ENCODE measurements at places on chromosomes 7 and 10. TPM values are rescaled to one million over a fixed set of nuclear protein-coding genes. Genes with fewer than 3 reads are reported as not detected.

The PNLIP gene
- total RNA-seq: not detected

GRCh38 chr7:44284216-44284615, 41.2 kb downstream of the CAMK2B start:
- H3K36me3 ChIP-seq: no peaks in the 10 kb centered on the region
- peaks cover 6% of the 10 kb centered on the region for H3K27me3 ChIP-seq
- H3K4me3 ChIP-seq: no peak overlapping the region
- H3K4me1 ChIP-seq: peaks cover 3% of the 10 kb centered on the region
- H3K27ac ChIP-seq: no peak overlapping the region
- peak; percentile 40 for DNase-seq

DNA sequence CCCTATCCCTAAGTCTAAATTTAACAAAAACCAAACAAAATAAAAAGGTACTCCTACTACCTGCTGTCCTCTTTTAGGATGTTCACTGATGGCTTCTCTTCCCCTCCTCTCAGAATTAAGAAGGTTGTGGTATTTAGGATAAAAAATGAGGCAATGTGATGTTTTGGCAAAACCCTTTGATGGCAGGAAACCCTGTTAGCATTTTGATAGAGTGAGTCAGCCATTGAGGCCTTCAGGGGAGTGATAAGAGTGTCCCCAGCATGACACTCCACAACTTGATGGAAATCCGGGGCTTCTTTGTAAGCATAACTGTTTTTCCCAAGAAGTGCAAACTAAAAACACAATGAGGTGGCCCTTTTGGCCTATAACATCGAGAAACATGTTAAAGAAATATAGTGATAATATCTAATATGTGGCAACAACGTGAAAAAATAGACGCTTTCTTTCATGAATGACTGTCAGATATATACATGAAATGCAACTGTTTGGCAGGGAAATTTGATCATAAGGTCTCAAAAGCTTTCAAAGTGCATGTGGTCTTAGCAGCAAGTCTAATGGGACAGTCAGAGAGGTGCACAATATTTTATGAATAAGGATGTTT, 55.0 kb downstream of the PRTFDC1 start:
- no peaks in the 10 kb centered on the region for H3K36me3 ChIP-seq
- no peak overlapping the region for H3K27ac ChIP-seq
- no peaks in the 10 kb centered on the region for H3K27me3 ChIP-seq
- peaks cover 17% of the 10 kb centered on the region for H3K4me1 ChIP-seq

DNA sequence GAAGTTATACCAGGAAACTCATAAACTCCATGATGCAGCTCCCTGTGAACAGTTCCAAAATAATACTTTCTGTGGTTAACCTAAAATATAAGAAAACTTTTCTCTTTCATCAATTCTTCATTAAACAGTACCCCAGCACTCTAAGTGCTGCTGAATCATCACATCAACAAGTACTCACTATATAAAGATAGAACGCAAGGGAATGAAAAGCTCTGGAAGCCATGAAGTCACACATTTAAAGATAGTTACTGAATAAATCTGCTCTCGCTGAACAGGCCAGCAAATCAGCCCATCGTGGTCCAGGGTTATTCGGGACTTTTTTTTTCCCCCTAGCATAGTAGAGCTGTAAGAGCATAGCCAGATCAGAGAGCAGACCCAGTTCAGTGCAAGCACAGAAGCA, 254.3 kb downstream of the IPMK start:
- no peaks in the 10 kb centered on the region for H3K27me3 ChIP-seq
- no peak overlapping the region for H3K27ac ChIP-seq
- H3K4me1 ChIP-seq: peaks cover 4% of the 10 kb centered on the region
- H3K36me3 ChIP-seq: no peaks in the 10 kb centered on the region

DNA sequence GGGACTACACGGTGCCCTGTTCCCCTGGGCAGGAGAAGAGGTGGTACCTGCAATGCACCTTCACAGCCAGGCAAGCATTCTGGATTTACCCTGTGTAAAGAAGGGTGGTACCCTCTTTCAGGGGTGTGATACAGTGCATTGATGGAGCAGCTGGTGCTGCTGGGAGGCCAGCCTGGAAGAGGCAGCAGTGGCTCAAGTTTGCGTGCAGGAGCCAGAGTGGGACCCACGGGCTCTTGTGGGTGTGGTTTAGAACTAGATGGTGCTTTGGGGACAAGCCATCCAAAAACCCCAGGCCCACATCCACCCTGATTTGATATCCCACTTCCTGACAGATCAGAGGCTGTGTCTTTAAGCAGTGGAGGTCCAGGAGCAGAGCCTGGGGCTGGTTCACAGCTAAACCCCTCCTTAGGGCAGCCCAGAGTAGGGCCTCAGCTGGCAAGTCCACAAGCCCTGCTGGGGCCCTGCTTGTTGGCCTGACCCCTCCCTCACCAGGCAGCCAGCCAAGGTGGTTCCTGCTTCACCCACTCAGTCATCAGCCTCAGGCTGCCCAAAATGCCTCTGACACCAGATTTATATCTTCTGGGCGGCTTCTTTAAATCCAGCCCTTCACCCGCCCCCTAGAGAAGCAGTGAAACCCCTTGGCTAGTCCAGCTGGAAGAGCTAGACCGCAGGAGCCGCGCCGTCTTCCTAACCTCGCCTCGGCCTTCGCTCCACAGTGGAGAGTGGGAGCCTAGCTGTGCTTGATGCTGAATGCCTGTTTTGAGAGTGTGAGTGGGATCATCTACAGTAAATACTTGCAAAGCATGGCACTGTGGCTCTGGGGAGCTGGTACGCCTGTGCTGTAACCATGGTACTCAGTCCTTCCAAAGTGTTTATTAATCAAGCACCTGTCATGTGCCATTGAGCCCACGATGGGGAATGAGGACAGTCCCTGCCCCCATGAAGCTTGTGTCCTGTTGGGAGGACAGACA, 1.4 kb upstream of the ASIC3 start:
- peaks cover 11% of the 10 kb centered on the region for H3K4me1 ChIP-seq
- peaks cover 11% of the 10 kb centered on the region for H3K36me3 ChIP-seq
- no peak overlapping the region for H3K4me3 ChIP-seq
- DNase-seq: peak; percentile 66

GRCh38 chr10:12971001-12971788, 30.3 kb downstream of the CCDC3 start:
- H3K4me1 ChIP-seq: no peaks in the 10 kb centered on the region
- no peaks in the 10 kb centered on the region for H3K27me3 ChIP-seq
- no peak for DNase-seq
- no peak overlapping the region for H3K27ac ChIP-seq
- no peak overlapping the region for H3K4me3 ChIP-seq

The EGR2 gene
- 0.56 TPM for total RNA-seq

The PAPOLB gene
- total RNA-seq: under 0.01 TPM

The PTPRN2 gene
- total RNA-seq: under 0.01 TPM

GRCh38 chr10:8071006-8071405, 16.5 kb downstream of the GATA3 start:
- H3K4me1 ChIP-seq: peaks cover 7% of the 10 kb centered on the region
- no peaks in the 10 kb centered on the region for H3K36me3 ChIP-seq

The TACC2 gene
- total RNA-seq: 2.9 TPM

DNA sequence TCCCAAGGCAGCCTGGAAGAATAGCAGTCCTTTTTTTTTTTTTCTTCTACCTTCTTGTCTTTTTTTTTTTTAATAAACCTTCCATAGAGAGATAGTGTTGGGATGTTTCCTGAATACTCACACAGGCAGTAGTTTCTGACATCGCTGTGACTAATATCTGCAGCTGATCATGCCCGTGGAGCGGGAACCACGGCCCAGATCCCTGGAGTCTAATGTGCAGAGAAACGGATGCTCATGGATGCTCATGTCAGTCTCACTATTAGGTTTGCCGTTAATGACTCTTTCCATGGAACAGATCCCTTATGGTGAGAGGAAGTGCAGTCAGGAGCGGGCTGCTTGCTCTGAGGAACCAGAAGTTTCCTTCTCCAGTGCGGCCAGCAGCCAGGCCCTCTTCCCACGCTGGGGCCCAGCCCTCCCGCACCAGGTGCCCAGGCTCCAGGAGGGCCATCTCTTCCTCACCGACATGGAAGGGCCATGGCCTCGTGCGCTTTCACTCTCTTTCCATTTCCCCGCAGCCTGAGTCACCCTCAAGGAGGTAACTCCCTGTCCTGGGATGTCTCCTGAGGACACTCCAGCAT, 132.5 kb downstream of the WDR37 start:
- DNase-seq: no peak
- no peak overlapping the region for H3K4me3 ChIP-seq
- H3K27me3 ChIP-seq: no peaks in the 10 kb centered on the region
- no peaks in the 10 kb centered on the region for H3K36me3 ChIP-seq

GRCh38 chr10:16652154-16652553, 130.5 kb upstream of the C1QL3 start:
- peaks cover 2% of the 10 kb centered on the region for H3K4me1 ChIP-seq
- no peak overlapping the region for H3K27ac ChIP-seq
- no peaks in the 10 kb centered on the region for H3K36me3 ChIP-seq
- no peak overlapping the region for H3K4me3 ChIP-seq
- no peaks in the 10 kb centered on the region for H3K27me3 ChIP-seq
- peak; percentile 64 for DNase-seq

- H3K27ac ChIP-seq: no peak overlapping the region
- H3K27me3 ChIP-seq: no peaks in the 10 kb centered on the region
- H3K4me1 ChIP-seq: peaks cover 12% of the 10 kb centered on the region
Measured at GRCh38 chr7:33807779-33808482, 97.4 kb upstream of the BMPER start.

GRCh38 chr7:20513341-20513740, 102.1 kb upstream of the ABCB5 start:
- H3K4me3 ChIP-seq: no peak overlapping the region
- DNase-seq: no peak
- no peaks in the 10 kb centered on the region for H3K36me3 ChIP-seq
- no peaks in the 10 kb centered on the region for H3K27me3 ChIP-seq

The MTPN gene
- 58.8 TPM for total RNA-seq

GRCh38 chr7:1055956-1056784, 11.8 kb downstream of the GPR146 start:
- peaks cover 8% of the 10 kb centered on the region for H3K4me1 ChIP-seq
- no peak for DNase-seq
- peaks cover 3% of the 10 kb centered on the region for H3K36me3 ChIP-seq
- no peak overlapping the region for H3K4me3 ChIP-seq
- no peak overlapping the region for H3K27ac ChIP-seq
- H3K27me3 ChIP-seq: no peaks in the 10 kb centered on the region

- H3K27ac ChIP-seq: no peak overlapping the region
- no peak for DNase-seq
- H3K4me1 ChIP-seq: no peaks in the 10 kb centered on the region
- H3K27me3 ChIP-seq: no peaks in the 10 kb centered on the region
- H3K4me3 ChIP-seq: no peak overlapping the region
- H3K36me3 ChIP-seq: no peaks in the 10 kb centered on the region
Measured at GRCh38 chr7:144670218-144670617, 165.6 kb downstream of the TPK1 start.

DNA sequence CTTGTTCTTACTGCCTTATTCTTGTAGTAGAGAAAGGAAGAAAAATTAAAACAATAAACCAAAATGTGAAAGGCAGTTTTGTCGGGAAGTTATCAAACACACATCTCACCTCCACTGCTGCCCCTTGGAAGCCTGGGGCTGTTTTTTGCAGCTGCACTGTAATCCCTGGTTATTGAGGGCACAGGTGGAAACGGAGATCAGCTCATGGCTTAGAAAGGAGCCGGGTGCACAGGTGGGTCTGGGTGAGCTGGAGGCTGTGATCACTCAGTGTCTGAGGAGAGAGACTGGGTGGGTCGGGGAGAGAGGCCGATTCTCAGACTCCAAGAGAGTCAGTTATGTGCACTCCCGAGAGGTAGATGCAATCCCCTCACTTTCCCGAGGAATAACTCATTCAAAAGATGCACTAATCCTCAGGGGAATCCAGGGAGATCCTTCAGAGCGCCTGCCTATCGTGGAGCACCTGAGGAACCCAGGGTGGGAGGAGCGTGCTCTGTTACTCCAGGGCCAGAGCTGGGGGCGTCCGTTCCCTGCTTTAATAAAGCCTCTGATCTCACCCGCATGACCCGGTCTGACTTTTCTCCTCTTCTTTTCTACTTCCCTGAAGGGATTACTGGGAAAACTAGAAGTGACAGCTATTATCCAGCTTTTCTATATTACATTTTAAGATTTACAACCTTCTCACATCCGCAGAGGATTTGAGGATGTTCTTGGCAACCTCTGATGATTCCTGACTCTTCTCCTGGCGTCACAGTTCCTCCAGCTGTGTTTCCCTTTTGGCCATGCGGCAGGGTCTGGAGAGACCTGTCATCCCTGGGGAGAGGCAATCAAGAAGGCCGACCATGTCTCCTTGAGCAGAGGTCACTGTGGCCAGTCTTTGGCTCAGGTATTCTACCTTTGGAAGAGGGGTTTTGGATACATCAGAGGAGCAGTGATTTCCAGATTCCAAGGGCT, 82.1 kb downstream of the CAMK1D start:
- no peak overlapping the region for H3K27ac ChIP-seq
- H3K4me3 ChIP-seq: no peak overlapping the region
- no peaks in the 10 kb centered on the region for H3K36me3 ChIP-seq
- DNase-seq: no peak
- H3K27me3 ChIP-seq: peaks cover 21% of the 10 kb centered on the region

DNA sequence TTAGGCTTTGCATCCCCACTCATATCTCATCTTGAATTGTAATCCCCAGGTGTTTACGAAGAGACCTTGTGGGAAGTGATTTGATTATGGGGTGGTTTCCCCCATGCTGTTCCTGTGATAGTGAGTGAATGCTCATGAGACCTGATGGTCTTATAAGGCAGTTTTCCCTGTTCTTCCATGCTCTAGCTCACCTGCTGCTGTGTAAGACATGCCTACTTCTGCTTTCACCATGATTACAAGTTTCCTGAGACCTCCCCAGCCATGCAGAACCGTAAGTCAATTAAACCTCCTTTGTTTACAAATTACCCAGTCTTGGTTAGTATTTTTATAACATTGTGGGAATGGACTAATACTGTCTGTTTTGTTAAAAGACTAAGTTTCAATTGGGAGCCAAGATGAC, 35.3 kb upstream of the ZNF92 start:
- H3K4me1 ChIP-seq: no peaks in the 10 kb centered on the region
- H3K36me3 ChIP-seq: no peaks in the 10 kb centered on the region
- H3K27me3 ChIP-seq: no peaks in the 10 kb centered on the region

The BMPER gene
- total RNA-seq: 7.5 TPM

DNA sequence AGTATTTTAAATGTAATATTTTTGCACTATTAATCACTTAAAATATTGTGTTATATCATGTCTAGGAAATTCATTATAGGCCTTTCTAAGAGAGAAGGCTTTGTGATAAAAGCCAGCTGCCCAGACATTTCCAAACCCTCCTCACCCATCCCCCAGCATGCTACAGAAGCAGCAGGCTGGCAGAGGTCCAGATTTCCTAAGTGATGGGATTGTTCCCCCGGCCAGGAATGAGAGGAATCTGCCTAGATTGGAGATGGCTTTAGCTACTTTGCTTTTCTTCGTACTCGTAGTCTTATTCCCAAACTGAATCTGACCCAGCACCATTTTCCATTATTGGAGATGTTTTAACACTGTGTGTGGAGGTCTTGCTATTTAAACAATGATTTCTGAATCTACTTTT, 29.4 kb downstream of the CDK14 start:
- H3K36me3 ChIP-seq: no peaks in the 10 kb centered on the region
- no peaks in the 10 kb centered on the region for H3K27me3 ChIP-seq
- H3K27ac ChIP-seq: peak overlapping the region; percentile 17
- H3K4me3 ChIP-seq: peak overlapping the region; percentile 29

DNA sequence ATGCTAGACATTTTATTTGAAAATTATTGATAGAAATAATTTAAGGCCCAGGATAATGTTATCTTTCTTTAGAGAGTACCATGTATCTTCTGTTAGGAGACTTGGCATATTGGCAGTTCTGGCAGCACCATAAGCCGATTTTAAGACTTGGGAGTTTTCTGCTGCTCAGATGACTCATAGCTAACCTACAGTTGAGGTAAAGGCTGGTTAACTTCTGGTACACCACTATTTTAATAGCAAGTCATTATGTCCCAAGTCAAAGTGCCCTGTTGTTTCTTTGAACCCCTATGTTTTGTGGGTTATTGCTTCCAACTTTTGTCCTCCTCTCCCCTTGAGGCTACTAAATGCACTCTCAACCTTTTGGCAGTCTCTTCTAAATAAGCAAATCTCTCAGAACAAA, 25.2 kb downstream of the ATRNL1 start:
- H3K4me1 ChIP-seq: no peaks in the 10 kb centered on the region
- H3K27me3 ChIP-seq: no peaks in the 10 kb centered on the region
- DNase-seq: no peak
- no peak overlapping the region for H3K4me3 ChIP-seq

Data from IMR-90 (cell line).